ENCODE measurements at places on chromosomes 2 and 18. TPM values are rescaled to one million over a fixed set of nuclear protein-coding genes. Genes with fewer than 3 reads are reported as not detected.

The LYPD6 gene
- not detected for total RNA-seq

The STPG4 gene
- not detected for total RNA-seq

The INSIG2 gene
- total RNA-seq = 12.2 TPM

The SP140 gene
- 0.39 TPM for total RNA-seq

The ODC1 gene
- total RNA-seq = 122 TPM

The GALNT14 gene
- total RNA-seq = 0.56 TPM

The VIT gene
- total RNA-seq = 0.39 TPM

The PKDCC gene
- 200 TPM for total RNA-seq

The COL4A3 gene
- total RNA-seq = 0.48 TPM

The MYO3B gene
- not detected for total RNA-seq

The WNT6 gene
- total RNA-seq = not detected

The PROM2 gene
- total RNA-seq = 1.0 TPM
